ENCODE measurements at places on chromosomes 1 and 21. TPM values are rescaled to one million over a fixed set of nuclear protein-coding genes. Genes with fewer than 3 reads are reported as not detected.

HPCAL4 gene
- not detected for total RNA-seq

DNA sequence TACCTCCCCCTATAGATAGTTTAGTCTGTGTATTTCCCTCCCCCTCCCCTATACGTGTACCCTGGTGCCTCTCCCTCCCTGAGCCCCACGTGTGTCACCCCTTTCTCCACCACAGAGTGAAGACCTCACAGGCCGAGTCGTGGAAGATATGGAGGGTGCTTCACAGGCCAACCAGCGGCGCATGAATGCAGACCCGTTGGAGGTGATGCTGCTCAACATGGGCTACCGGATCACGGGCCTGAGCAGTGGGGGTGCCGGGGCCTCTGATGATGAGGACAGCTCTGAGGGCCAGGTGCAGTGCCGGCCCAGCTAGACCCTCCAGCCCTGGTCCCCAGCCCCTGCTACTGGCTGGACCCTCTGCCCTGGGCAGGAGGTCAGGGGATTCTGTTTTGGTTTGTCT, 15.9 kb upstream of the TMEM222 start:
- DNase-seq = no peak

DNA sequence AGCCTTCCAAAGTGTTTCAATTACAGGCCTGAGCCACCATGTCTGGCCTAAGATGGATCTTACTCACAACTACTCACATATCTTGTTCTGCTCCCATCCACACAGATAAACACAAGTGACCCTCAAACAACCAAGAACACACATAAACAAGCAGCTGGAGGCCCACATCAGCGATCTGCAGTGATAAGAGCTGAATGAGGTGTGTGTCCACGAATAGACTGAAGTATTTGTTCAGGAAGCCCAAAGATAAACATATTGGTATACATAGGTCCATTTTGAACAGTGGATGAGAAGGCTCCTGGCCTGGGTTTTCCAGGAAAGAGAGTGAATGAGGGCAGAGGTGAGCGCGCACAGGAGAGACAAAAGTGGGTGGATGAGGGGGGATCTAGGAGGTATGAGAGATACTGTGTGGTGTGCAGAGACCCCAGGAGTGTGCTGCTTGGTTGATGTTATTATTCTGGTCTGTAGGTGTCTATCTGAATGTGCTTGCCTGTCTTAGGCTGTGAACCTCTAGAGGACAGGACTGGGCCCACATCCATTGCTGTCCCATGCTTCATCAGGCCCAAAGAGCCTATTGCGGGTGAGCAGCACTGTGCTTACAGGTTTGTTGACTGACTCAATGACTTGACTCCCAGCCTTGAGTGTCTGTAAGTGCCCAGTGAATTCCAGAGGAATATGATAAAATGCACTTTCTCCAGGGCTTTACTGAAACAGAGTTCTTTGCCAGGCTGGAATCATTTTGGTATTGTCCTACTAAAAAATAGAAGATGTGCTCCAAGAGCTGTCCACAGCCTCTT, 79.9 kb upstream of the ATP1A1 start:
- no peak for DNase-seq

GRCh38 chr1:42335809-42336518, 929 bp upstream of the FOXJ3 start:
- no peak for DNase-seq

DNA sequence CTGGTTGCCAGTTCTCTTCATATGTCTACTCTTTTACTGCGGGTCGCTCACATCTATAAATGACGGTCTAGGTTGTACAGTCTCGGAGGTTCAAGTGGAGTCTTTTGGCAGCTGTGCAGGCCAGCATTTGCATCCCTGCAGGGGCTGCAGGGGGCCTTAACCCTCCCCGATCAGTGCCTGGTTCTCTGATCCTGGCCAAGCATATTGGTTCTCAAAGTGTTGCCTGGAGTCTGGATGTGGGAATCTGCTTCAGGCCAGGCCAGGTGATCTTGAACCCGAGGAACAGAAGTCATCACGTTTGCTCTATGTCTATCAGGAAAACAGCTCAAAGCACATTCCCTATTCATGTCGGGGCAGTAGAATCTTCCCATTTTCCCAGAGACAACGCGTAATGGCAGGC, 21.8 kb downstream of the B3GALT5 start:
- DNase-seq = no peak

- no peak for DNase-seq
These were observed 362.6 kb upstream of the C1orf87 start for GRCh38 chr1:60436186-60436585.

Measured in thoracic aorta (tissue), 2 donors.